SJSA1 (cell line): ENCODE measurements at places on chromosomes 3 and 15.

- no peak for DNase-seq
Observed at GRCh38 chr3:117998071-117998470, 1036.6 kb downstream of the IGSF11 start.

- no peak for DNase-seq
Observed at GRCh38 chr15:49168016-49168415, 2.0 kb upstream of the GALK2 start.

- no peak for DNase-seq
Observed at GRCh38 chr15:95887666-95888390, 442.7 kb upstream of the NR2F2 start.

DNA sequence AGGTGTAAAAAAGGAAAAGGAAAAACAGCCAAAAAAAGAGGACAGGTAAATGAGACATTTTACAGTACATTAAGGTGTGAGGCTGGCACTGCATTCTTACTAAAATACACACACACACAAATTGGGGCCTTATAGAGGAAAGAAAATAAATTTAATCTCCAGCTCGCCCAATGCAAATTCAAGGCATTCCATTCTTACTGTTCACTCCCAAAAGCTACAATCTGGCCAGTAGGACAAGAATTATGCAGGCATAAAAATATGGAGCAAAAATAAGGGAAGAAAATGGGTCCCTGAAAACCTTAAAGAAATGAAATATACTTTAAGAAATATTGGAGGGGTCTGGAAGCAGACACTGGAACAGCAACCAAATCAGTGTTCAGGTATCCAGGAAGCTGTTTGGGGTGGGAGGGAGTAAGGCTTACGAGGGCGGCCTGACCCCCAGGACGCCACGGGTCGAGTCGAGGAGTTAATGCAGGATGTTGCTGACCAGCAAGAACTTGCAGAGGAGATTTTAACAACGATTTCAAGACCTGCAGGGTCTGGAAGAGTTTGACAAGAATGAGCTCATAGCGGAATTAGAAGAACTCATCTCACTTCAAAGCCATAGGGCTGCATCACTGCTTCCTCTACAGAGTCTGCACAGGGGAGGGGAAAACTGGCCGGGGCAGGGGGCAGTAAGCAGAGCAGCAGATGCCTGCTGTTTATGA is 245.5 kb downstream of the TBL1XR1 start:
- DNase-seq, result no peak

DNA sequence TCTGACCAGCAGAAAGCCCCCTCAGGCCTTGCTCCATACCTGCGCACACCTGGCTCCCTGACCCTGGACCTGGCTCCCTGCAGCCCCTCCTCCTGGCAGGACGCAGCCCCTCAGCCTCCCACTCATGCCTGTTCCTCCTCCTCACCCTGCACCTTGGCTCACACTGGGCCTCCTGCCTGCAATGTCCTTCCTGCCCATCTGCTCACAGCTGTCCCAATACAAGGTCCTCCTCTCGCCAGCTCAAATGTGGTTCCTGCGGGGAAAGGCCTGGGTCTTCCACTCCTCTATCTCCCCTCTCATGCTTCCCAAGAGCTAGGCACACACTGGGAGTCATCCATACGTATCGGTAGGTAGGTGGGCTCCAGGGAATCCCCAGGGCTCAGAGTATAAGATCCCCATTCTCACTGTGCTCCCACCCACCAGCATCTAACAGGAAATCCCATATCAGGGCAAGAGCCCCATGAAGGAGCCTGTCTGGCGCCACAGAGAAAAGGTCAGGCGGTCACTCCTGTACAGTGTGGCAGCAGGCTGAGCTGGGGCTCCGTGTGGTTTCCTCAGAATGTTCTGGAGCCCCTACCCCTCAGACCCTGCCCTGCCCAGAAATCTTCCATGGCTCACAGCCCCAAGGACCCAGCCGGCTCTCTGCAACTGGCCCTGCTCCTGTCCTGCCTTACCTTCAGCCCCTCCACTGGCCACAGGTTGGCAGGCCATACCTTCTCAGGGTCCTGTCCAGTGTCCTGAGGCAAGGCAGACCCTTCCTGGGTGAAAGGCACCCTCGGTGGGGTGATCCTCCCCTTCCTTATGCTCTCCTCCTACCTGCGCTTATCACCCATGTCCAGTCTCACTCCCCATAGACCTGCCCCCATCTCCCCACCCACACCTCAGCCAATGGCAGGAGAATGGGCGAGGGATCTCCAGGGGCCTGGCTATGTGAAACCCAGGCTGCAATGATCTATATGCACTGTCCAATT is 10.9 kb downstream of the PLCD1 start:
- DNase-seq, result peak; percentile 32

- DNase-seq, result no peak
Observed at GRCh38 chr3:170867143-170867937, 2.7 kb downstream of the RPL22L1 start.

GRCh38 chr3:119245778-119246177 is 5.1 kb upstream of the B4GALT4 start:
- DNase-seq, result no peak

- DNase-seq, result peak; percentile 54
Observed at GRCh38 chr3:111072031-111072921, 660 bp downstream of the NECTIN3 start.

GRCh38 chr3:167876620-167877281 is 141.2 kb downstream of the SERPINI1 start:
- DNase-seq, result no peak

DNA sequence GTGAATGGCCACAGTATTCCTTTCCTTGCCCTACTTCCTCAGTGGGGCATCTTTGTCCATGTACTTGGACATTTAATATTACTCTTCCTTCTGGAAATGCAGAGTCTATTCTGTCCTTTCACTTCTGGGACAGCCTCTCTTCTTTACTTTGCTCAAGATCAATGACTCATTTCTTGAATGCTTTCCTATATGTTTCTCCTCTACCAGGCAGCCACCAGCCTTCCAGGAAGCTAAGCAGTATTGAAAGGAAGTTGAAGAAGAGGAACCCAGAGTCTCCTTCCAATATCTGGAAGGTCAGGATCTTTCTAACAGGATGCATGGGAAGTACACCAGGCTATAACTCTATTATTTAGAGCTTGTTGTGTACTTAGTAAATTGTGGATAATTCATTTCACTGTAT is 182.8 kb downstream of the CD47 start:
- DNase-seq, result no peak

- DNase-seq, result no peak
Observed at GRCh38 chr3:195212033-195212748, 58.8 kb downstream of the XXYLT1 start.

DNA sequence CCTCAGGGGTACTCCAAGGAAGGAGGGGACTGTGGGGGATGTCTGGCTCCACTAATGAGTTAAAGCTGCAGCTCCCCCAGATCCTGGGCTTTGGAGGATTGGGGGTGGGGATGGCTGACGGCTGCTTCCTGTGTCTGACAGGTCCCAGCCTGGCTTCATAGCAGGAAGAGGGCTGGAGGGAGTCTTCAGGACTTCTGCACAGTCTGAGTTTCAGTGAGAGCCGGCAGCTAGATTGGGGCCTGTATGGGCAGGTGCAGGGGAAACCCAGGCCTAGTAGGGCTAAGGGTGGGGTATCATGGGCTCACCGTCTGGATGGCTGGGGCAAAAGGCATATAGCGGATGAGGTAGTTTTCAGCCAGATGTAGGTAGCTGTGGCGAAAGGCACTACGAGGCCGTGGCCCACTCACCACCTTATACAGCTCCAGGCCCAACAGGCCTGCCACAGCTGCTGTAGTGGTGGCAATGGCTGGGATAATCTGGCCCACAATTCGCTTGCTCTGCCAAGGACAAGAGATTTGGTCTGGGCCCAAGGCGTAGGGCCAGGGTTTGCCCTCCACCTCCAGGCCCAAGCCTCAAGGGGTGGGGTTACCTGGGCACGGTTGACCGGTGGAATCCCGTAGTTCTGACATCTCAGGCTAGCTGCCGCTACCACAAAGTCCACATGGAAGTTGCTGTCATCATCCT is 4.5 kb downstream of the INKA1 start:
- DNase-seq, result no peak

DNA sequence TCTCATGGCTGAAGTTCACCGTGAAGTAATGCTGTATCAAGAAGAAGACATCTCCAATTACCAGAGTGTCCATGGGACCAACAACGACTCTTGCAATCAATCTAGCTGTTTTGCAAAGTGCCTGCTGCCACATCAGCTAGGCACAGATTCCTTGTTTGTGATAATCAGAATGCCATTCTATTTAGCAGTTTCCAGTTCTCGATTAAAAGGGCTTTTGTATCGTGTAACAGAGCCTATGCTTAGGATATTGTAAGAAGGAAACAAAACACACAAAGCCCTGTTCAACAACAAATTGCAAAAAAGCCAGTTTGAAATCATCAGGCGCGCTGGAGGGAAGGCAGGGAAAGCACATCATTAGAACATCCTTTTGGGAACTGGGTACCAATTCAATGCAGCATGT is 26.1 kb downstream of the RASGRF1 start:
- no peak for DNase-seq

GRCh38 chr3:53478166-53478830 is 16.1 kb upstream of the CACNA1D start:
- DNase-seq, result no peak

- no peak for DNase-seq
Observed at GRCh38 chr3:187011915-187012314, 81.6 kb downstream of the ST6GAL1 start.

GRCh38 chr3:136818769-136819391 is at the start of gene SLC35G2:
SLC35G2 (plus strand) TSS chr3:136819126; CDS start chr3:136854461, 35,335 bp downstream.
- peak; percentile 80 for DNase-seq

DNA sequence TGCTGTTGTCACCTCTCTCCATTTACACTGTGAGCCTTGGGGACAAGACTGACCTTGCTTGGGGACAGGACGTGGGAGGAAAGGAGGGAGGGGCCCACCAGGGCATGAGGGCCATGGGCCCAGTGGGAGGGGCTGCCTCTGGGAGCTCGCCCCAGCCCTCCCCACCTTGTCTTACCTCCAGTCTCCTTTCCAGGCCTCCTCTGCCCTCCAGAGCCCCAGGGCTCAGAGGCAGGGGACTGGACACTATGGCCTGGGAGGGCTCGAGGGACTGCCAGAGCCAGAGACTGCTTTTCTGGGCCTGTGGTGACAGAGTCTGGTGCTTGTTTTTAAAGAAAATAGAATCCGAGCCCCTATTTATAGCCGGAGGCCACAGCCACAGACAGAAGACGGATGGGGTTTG is 10.2 kb downstream of the CSPG4 start:
- DNase-seq, result no peak

DNA sequence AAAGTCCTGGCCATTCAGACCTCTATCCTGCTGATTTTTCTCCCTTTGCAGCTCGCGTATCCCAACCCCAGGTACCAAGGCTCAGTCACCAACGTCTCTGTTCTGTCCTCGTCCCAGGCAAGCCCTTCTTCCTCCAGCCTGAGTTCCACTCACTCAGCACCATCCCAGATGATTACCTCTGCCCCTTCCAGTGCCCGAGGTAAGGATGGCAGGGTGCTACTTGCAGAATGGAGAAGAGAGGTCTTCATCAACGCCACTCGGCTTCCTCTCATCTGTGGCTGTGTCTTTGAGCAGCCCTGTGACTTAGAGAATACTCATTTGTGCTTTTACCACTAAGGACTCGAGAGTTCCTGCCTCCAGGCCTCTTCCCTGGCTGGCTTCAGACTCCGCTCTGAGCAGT is 22.6 kb upstream of the MANF start:
- no peak for DNase-seq

DNA sequence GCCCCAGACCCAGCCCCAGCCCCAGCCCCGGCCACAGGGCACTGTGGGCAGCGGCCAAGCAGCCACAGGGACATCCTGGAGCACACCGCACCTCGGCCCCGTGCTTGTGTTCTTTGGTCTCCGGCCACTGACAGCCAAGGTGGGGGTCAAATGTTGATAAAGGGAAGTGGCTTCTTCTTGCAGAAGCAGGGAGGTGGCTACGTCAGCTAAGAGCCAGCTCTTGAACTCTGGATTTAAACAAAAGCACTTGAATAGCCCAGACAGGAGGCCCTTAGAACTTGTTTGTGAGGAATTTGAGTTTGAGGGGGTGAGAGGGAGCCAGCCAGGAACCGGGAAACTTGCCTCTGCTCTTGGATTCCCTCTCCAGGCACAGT is 135.8 kb upstream of the ABHD17C start:
- no peak for DNase-seq

GRCh38 chr15:85837881-85838280 is 43.2 kb upstream of the KLHL25 start:
- DNase-seq, result no peak

GRCh38 chr3:136577791-136578190 is 174.4 kb downstream of the STAG1 start:
- DNase-seq, result no peak

- no peak for DNase-seq
Observed at GRCh38 chr3:110344897-110345767, 726.5 kb upstream of the NECTIN3 start.

GRCh38 chr3:127431066-127431465 is 143.2 kb upstream of the PRR20G start:
- DNase-seq, result peak; percentile 28

GRCh38 chr3:16305111-16305541 is 40.1 kb downstream of the OXNAD1 start:
- no peak for DNase-seq

- DNase-seq, result no peak
Observed at GRCh38 chr3:4409415-4409814, 57.7 kb downstream of the SUMF1 start.

- no peak for DNase-seq
Observed at GRCh38 chr3:156389449-156389950, 165.4 kb downstream of the SSR3 start.

GRCh38 chr15:94951538-94951937 is 720.2 kb downstream of the MCTP2 start:
- no peak for DNase-seq

- no peak for DNase-seq
Observed at GRCh38 chr15:57540736-57541135, 51.0 kb upstream of the MYZAP start.

DNA sequence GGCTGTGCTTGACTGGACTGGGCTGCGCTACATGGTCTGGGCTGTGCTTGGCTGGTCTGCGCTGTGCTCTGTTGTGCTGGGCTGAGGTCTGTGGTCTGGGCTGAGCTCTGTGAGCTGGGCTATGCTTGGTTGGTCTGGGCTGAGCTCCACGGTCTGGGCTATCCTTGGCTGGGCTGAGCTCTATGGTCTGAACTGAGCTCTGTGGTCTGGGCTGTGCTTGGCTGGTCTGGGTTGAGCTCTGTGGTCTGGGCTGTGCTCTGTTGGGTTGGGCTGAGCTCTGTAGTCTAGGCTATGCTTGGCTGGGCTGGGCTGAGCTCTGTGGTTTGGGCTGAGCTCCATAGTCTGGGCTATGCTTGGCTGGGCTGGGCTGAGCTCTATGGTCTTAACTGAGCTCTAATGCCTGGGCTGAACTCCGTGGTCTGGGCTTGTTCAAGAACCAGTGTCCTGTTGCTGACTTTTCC is 92.0 kb downstream of the PLXNA1 start:
- no peak for DNase-seq

DNA sequence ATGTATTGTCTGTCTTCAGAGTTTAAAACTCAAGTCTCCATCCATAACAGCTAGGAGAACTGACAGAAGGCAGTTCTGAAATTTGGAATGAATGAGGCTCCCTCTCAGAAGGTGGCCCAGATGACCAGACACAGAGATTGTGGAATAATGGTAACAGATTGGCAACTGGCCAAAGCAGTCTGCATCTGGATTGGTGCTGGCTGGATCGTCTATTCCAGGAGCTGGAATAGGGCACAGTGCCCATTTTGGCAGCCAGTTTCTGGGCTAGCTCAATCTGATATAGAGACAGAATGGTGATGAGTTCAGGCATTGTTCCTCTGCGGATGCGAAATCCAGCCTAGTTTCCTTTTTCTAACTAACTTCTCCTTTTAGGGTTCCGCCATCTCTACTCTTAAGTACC is 851.7 kb downstream of the PDCD6IP start:
- no peak for DNase-seq

- DNase-seq, result no peak
Observed at GRCh38 chr3:161043336-161044035, 61.7 kb downstream of the B3GALNT1 start.
